ENCODE measurements at places on chromosomes 4 and X.

- no peak for DNase-seq
Measured at GRCh38 chr4:162645381-162645780, 481.6 kb upstream of the FSTL5 start.

DNA sequence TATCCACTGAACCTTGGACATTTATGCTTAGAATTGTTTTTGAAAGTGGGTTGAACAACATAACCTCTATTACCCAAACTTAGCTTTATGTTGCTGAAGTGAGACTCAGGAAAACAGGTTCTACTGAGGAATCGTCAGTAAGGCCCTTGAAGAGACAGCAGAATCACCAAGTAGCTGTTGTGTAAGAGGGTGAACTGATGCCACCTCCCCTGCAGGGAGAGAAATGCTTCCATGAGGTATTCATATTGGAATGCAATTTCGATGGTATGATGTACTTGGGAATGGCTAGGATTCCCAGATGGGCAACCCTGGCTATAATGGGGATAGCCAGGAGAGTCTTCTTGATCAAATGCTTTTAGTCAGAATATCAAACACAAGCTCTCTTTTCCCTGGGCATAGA is 4.1 kb upstream of the SCRG1 start:
- no peak for DNase-seq

DNA sequence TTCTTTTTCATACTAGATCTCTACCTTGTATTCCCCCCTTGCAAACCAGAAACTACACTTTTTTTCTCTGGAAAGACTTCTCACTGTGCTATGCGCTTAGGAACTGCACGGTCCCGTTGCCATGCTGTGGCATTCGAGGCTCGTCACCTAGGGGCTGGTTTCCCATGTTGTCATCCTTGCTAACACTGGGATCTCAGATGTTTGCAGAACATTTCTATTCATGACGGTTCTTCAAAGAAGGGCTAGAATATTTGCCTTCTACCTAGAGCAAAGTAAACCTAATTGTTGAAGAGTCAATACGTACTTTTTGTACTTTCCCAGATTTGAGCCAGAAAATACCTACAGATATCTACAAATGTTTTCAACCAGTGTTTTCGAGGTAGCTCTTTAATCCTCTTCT is 41.0 kb downstream of the RS1 start:
- no peak for DNase-seq

GRCh38 chr4:109276482-109277095 is 25.9 kb downstream of the COL25A1 start:
- no peak for DNase-seq

- DNase-seq: no peak
Measured at GRCh38 chr4:126733301-126733700, 899.5 kb upstream of the INTU start.

- no peak for DNase-seq
Measured at GRCh38 chr4:70895405-70895804, 6.8 kb upstream of the MOB1B start.

- no peak for DNase-seq
Measured at GRCh38 chr4:80215449-80216052, 18.2 kb downstream of the PRDM8 start.

GRCh38 chrX:8504451-8504850 is 39.8 kb downstream of the VCX3B start:
- DNase-seq: no peak

- no peak for DNase-seq
Measured at GRCh38 chr4:169275180-169275579, 4.4 kb upstream of the SH3RF1 start.

DNA sequence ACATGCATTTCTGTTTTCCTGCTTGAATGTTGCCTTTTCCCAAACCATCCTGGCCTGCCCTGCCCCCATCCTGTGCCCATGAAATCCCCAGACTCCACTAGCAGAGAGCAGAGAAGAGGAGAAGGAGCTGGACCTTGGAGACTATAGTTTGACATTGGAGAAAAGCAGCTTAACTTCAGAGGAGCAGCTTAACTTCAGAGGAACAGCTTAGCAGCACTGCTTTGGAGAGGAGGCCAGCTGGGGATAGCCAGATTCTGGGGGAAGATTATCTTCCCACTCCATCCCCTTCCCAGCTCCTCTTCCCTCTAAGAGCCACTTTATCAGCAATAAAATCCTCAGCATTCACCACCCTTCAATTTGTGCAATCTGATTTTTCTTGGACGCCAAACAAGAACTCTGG is 443.0 kb downstream of the PCDH10 start:
- no peak for DNase-seq

DNA sequence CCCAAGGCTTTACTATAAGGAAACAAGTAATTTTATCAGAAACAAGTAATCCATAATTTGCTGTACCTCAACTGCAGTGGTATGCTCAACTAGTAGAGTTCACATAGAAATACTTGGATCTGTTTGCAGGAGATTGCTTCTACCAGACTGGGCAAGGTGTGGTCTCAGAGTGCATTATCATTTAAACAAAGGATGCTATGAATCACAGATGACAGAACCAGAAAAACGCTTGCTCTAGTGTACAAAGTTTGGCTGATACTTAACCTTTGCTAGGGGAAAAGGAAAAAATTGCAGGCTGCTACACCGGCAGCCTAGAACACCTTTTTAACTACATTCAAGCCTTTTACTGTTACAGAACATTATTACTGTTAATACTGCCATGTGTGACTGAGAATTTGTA is 97.1 kb downstream of the ENOX2 start:
- no peak for DNase-seq

- no peak for DNase-seq
Measured at GRCh38 chr4:71222661-71223060, 116.2 kb upstream of the SLC4A4 start.

GRCh38 chr4:76991161-76991660 is 41.7 kb downstream of the SEPTIN11 start:
- DNase-seq: no peak

- DNase-seq: no peak
Measured at GRCh38 chrX:74925225-74926088, at the start of gene NEXMIF. TSS of gene NEXMIF (minus strand) at chrX:74925452.

GRCh38 chr4:70299643-70300042 is 35.1 kb upstream of the CABS1 start:
- no peak for DNase-seq

DNA sequence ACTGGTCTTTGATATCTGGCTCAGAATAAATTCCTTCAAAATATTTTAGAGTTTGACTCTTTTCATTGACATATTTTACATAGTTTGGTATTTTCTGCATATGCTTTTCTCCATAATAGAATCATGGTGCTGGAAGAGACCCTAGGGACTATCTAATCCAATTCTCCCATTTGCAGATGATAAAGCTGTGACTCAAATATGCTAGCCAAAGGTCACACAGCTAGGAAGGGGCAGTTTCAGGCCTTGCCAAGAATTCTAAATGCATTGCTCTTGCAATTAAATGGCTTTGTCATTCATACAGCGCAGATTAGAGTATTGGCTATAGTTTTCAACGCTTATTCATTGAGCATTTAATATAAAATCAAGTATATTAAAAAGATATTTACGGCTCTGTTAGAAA is 374.1 kb upstream of the RASGEF1B start:
- no peak for DNase-seq

DNA sequence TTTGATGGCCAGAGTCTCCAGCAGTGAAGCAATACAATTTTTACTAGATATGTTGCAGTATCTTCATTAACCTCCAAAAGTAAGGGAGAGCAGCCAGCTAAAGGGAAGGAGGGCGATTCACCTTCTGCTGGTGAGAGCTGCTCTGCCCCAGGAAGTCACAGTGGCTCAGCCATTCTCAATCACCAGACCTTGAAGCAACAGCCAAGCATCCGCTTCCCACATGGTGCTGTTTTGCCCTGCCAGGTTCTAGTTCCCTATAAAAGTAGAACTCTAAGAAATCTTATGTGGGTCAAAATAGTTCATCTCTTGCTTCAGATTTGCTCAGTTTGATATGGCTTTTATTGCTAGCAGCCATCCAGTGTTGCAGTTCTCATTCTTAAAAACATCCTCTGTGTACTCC is 166.8 kb downstream of the STIM2 start:
- DNase-seq: no peak

GRCh38 chr4:159279084-159279483 is 176.2 kb downstream of the RAPGEF2 start:
- DNase-seq: no peak

GRCh38 chr4:145626623-145626982 is 7.4 kb downstream of the MMAA start:
- DNase-seq: no peak

DNA sequence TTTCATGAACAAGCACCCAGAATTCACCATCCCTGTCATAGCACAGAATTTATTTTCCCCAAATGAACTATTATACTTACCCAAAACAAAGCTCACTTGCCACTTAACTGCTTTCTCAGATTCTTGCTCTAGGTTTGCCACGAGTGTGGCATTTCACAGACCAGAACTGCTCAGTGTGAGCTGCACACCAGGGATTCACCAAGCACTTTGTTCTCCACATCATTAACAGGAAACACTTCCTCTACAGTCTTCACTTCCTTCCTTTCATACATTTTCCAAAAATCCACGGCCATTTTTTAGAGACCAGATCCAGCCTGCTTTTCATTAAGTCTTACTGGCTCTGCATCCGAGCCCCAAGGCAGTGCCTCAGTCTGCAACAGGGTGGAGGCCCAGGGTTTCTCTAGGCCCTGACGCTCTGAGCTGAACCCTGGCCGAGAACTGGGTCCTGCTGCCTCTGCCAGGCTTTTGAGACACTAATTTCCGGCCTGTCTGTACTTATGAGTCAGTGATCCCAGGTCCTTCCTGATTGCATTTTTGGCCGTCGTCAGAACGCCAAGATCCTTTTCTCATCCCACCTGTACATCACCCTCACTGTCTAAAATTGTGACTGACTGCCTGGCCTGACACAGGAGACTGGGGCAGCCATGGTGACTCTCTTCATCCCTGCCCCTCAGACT is 67.6 kb upstream of the MTNR1A start:
- DNase-seq: no peak

DNA sequence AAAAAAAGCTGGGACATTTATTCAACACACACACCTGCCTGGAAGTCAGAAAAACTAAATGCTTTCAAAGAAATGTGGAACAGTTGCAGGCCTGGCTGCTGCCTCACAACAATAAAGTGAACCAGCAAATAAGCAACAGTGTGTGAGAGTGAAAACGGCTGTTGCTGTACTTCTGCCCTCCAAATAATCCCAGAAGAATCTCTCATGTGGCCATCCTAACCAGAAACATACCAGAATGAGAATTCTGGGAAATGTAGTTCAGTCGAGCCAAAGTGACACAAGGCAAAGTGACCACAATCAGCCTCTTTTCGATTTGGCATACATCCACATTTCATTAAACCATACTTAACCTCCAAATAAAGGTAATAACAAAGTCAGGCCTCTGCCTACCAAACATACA is 204.5 kb downstream of the SLC7A11 start:
- DNase-seq: no peak

- DNase-seq: no peak
Measured at GRCh38 chr4:98094118-98094517, 49.2 kb downstream of the STPG2 start.

DNA sequence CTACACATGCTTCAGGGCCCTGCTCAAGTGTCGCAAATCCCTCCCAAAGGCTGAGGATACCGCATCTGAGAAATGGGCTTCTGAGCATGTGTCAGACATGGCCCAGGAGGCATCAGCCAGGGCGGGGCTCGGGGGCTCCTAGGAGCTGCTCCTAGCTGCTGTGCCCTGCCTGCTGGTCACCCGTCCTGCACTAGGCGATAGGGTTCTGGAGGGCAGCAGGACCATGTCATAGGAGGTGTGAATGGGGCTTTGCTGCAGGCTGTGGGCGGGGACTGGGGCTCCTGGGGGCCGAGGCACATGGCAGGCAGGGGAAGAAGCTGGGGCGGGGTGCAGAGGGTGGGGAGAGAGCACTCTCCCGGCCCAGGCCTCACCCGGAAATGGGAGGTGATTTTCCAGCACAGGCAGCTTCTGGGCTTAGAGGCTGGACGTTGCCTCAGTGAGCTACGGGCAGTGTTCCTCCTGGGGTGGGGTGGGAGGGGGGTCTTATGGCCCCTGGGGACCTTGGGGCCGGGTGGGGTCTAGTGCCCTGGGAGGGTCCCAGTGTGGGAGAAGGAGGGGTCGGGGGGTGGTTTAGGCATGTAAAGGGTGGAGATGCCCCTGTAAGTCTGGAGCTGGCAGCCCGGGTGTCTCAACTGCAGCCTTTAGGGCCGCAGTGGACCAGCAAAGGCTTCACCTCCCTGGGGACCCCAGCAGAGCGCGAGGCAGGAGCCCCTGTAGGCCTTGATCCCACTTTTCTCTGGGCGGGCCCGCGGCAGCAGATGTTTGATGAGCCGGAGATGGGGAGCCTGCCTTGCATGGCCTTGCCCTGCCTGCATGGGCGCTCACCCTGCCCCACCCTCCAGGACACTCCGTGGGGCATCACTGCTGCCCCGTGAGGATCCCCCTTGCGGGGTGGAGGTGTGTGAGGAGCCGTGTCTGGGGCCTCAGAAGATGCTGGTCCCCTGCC is 98.6 kb upstream of the LRPAP1 start:
- DNase-seq: no peak
